ENCODE measurements at places on chromosomes 3 and 15.

DNA sequence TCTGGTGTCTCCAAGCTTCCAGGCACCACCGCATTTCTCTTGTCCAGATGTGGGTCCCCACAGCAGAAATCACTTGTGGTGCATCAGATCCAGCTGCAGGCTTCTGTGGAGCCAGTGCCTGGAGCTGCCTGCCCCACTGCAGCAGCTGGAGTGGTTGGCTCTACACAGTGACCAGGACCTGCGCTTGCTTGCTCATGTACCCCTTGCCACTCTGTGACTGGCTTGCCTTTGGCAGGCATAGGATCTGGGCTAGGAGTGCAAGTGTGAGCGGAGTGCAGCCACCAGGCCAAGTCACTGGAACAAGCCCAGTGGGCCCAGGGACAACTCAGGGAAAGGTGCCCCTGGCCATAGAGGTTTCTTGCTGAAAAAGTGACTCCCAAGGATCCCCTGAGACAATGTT, 1400.0 kb upstream of the ALCAM start:
- DNase-seq, result no peak

DNA sequence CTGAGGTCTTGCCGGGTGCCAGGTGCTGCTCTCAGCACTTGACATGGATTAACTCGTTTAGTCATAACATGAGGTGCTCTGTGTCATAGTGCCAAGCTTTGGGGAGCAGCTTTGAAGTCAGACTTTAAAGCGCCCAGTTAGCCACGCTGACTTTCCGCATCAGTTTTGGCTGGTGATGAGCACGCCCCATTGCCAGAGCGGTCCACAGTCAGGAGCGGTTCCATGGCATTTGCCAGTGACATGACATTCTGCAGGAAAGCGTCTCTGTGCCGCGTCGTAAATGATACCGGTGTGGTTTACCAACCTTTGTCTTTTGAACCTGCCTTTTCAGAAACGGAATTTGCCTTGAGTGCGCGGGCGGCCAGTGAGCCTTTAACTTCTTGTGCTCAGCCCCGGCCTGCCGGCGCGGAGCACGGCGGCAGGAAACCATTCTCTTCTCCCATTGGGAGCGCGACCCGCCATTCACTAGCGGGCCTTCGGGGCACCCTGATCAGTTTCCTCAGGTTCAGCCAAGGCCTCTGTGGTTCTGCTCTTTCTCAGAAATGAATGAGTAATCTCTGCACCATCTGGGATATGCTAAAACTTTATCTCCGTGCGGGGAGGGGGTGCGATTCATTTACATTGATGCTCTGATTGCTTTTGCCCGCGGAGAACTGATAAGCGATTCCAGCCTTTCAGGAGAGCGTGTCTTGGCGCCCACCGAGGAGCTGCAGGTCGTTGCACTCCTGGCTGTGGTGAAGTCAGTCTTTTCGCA, 1.7 kb upstream of the SLC2A2 start:
- peak; percentile 35 for DNase-seq

GRCh38 chr3:159266779-159267178, 464.9 kb downstream of the MFSD1 start:
- no peak for DNase-seq

DNA sequence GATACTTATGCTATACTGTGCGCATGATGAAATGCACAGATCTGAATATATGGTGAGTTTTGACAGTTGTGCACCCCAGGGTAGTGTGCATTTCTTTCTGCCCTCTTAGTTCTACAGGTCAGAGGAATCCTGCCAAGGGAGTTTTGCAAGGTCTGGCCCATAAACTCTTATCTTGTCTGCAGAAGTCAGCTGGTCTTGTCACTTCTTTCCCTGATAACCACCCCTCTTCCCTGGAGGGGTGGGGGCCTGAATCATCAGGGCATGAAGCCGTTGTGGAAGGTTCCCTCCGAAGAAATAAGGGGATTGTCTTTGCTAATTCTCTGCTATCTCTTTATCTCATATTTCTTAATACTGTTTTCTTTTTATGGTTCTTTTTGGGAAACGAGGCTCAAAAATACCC, 30.4 kb downstream of the TRIM71 start:
- DNase-seq, result no peak

DNA sequence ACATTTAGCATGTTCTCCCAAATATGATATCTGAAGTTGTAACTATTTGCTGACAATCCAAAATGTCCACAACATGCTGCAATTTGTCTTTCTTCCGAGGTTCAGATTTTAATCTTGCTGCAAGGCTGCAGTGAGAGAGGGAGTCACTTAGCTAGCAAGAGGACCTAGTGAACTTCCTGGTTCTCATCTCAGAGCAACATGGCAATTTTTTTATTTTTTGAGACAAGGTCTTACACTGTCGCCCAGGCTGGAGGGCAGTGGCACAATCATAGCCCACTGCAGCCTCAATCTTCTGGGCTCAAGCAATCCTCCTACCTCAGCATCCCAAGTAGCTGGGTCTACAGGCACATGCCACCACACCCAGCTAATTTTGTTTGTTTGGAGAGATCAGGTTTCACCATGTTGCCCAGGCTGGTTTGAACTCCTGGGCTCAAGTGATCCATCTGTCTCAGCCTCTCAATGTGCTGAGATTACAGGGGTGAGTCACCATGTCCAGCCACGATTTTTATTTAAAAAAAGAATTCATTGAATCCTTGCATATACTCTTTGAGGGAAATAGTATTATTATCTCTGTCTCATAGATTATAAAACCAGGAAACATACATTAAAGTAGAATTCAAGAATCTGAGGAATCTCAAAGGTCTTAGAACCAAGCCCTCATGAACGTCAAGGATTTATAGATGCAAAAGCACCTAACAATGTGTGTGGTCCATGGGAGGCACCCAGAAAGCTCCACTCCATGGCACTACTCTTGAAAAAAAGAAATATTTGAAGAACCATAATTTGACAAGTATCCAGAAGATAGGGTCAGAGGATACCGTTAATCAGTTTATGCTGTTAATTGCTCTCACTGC, 9.1 kb downstream of the HDC start:
- no peak for DNase-seq

GRCh38 chr3:37118163-37118562, 56.2 kb downstream of the LRRFIP2 start:
- DNase-seq, result no peak

- DNase-seq, result no peak
Observed at GRCh38 chr3:197311591-197311990, 13.2 kb upstream of the DLG1 start.

DNA sequence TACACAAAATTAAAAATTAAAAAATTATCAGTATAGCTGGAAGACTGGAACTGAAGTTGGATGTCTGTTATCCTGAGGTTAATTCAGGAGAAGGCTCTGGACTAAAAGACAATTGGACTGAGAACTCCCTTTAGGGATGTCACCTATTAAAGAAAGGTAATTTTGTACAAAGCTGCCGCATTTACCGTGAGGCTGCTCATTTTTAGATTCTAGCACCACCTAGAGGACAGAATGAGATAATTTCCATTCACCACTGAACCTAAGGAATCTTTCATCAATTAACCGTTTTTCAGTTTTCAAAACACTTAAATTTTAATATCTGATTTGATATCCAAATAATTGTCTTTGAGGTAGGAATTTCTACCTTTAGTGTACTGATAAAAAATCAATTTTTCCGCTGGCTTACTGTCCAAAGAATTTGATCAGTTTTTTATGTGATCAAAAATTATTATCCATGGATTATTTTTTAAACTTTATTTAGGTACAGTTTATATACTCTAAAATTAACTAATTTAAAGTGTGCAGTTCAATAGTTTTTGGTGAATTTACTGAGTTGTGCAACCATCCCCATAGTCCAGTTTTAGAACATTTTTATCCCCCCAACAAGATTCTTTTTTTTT, 106.7 kb upstream of the TNIK start:
- DNase-seq, result no peak
